H54 (cell line): ENCODE measurements at places on chromosomes 7 and 10.
A peak's percentile ranks its signal among the peaks of the same experiment; 100 is the strongest.

GRCh38 chr10:109953766-109954165 lies 30.5 kb upstream of the XPNPEP1 start:
- no peak for DNase-seq

GRCh38 chr7:113026941-113027340 lies 59.7 kb downstream of the GPR85 start:
- no peak for DNase-seq

DNA sequence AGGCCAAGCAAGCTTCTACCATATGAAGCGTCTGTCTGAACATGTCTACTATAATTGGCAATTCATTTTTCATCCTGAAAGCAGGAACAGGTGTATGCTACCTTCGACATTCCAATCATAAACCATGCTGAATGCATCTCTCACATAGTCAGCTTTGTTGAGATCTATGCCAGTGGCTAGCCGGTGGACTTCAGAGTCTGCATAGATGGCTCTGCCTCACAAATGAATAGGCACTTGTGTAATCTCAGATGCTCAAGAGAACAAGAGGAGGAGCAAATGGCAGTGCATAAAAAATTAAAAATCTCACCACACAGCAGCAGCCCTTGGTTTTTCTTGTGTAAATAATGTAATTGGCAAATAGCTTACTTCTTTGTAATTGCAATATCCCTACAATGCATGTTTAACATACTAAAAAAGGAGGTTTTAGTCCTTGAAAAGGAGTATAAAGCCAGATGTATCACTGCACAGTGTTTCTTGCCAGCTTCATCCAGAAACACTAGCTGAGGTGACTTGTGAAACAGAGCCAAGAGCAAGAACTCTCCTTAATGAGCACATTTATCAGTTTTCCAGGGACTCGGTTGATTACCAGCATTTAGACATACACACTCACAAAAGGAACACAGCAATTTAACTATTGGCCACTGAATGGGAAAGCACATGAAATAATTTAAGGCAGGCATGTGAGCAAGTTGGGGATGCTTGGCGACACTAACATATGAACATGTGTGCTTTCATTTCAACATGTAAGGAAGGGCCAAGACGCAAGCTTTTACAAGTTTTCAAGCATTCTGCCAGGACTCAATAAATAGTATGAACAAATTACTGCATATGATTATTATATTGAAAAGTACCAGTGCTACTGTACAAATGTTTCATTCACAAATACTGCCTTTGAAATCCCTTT lies 249.9 kb upstream of the PLXNA4 start:
- no peak for DNase-seq

- DNase-seq, result no peak
These were observed 229.2 kb downstream of the RPS24 start for GRCh38 chr10:78262860-78263259.

- DNase-seq, result no peak
These were observed 7.6 kb upstream of the HOXA13 start for GRCh38 chr7:27207348-27207985.

- no peak for DNase-seq
These were observed 162.0 kb upstream of the TMEM72 start for GRCh38 chr10:44749151-44749550.

DNA sequence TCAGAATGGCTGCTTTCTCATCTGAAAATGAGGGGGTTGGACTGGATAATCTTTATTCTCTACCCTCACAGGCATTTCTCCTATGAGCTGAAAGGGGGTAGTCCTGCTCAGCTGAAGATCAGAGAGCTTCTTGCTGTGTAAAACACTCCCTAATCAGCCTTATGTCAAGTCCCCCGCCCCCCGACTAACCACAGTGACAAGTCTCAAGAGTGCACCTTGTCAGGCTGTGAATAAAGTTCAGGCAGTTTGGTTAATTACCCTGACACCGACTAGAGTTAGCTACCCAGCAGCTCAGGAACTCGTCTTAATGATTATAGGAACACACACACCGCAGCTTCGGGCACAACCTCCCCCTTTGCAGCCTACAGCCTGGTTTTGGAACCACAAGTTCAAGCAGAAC lies 513.7 kb downstream of the RPS24 start:
- no peak for DNase-seq

- DNase-seq, result no peak
These were observed 21.2 kb upstream of the UCN3 start for GRCh38 chr10:5343561-5343960.

DNA sequence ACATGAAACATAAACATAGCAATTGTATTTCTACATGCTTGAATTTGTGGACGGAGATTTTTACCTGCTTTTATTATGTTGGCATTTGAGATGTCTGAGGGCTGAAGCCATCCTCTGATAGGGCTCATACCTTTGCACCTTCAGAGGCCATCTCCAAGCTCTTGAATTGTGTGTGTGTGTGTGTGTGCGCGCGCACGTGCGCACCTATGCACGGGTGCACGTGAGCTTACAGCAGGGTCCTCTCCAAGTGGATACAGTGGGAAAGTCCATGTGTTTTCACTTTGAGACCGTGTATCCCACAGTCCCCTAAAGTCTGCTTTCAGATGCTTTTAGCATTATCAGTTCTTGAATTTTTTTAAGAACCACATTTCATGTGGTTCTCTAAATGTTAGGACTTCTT lies 178.6 kb downstream of the RAB11FIP2 start:
- DNase-seq, result no peak

- no peak for DNase-seq
These were observed 3.8 kb downstream of the PTER start for GRCh38 chr10:16440396-16441133.

DNA sequence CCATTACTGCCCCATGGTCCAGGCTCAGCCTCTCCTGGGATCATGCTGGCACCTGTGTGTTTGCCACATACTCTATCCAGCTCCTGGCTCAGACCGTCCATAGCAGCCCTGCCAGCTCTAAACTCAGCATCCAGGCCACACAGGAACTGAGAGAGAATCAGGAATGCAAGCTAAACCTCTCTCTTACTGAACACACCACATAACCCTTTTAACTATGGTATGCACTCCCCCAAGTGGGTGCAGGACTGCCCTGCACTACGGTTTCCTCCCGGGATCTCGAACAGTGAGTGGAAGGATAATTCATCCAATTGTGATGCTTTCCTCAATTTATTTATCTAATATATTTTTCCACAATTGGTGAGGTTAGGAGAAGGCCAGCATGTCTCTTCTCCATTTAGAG lies 17.1 kb upstream of the ZNF800 start:
- no peak for DNase-seq

GRCh38 chr10:75648351-75648750 lies 216.9 kb downstream of the LRMDA start:
- DNase-seq, result no peak

GRCh38 chr10:92517034-92517655 lies 56.7 kb downstream of the IDE start:
- peak; percentile 36 for DNase-seq

DNA sequence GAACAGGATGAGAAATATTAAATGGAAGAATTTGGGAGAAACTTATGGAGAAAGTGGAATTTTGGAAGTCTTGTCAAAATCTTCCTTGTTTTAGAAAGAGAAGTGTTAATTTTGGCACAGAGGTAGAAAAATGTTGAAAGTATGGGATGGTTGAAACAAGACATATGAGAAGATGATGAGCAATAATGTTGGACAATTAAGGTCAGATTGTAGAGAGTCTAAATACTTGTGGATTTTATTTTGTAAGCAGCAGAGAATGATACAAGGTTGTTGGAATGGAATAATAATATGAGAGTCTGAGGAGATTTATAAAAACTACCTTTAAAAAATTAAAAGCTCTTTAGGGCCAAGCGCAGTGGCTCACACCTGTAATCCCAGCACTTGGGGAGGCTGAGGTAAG lies 34.6 kb downstream of the PHTF2 start:
- DNase-seq, result no peak

GRCh38 chr10:11804336-11804735 lies 18.8 kb upstream of the PROSER2 start:
- DNase-seq, result no peak

GRCh38 chr7:155733582-155734444 lies 78.5 kb downstream of the SHH start:
- no peak for DNase-seq

- DNase-seq, result no peak
These were observed 25.0 kb upstream of the TAX1BP1 start for GRCh38 chr7:27714831-27715444.

GRCh38 chr10:94239696-94240095 lies 123.0 kb downstream of the NOC3L start:
- DNase-seq, result no peak

DNA sequence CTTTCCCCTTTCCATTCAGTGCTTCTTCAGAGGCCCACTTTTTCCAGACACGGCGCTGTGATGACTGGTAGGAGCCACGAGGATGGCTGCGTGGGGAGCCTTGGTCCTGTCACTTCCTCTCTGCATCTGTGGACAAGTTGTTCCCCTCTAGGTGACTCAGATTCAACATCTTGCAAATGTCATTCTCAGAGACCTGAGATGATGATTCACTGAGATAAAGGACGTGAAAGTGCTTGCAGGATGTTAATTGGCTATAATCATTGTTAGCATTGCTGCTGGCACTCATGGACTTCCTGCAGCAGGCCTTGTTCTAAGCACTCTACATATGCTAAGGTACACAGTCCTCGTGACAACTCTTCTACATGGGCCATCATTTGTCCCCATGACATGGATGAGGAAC lies 489.8 kb upstream of the ZMIZ1 start:
- no peak for DNase-seq

DNA sequence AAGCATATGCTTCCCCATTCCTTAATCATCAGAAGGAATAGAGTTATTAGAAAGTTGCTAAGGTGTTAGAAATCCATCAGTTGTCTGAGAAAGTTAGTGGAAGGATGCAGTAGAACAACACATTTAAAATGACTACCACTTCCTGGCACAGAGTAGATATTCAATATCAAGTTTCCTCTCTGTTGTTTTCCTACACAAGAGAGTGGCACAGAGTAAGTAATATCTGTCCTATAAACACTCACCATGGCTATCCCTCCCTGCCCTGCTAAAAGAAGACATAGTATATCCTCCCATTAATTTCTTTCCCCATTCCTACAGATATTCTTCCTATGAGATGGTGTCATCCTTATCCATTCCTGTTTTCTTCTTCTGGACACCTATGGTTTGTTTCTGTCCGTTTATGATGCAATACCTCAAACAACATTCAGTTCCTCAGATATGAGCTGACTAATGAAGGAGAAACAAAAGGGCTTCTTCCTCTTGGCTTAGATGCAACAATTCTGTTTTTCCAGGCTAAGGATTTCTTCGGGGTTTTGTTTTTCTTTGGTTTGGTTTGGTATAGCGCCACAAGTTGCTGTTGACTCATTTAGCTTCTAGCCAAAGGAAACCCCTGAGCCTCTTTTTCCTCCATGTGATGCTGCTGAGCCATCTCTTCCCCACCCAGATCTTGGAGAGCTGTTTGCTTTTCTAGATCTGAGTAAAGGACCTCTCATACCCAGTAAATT lies 32.9 kb upstream of the BPGM start:
- DNase-seq, result peak; percentile 18

DNA sequence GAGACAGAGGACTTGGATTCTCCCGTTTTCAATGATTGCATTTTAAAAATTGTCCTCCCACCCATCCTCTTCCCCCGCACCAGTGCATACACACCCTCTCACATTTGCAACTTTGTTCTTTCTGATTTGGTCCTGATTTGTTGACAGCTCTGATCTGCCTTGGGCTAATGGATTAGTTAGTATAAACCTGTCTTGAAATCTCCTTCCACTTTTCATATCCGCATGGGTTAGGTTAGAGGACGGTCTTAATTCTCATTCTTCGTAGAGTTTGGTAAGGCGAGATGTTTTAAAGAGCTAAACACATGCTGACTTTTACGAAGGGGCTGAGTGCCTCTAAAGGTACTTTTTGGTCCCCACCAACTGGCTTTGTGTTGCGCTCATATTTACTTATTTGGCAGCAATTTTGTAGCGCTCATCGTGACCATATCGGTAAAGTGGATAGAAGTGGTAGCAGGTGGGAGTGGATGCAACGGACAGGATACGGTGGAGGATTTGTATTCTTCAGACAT lies 1.1 kb downstream of the AHR start:
- no peak for DNase-seq

DNA sequence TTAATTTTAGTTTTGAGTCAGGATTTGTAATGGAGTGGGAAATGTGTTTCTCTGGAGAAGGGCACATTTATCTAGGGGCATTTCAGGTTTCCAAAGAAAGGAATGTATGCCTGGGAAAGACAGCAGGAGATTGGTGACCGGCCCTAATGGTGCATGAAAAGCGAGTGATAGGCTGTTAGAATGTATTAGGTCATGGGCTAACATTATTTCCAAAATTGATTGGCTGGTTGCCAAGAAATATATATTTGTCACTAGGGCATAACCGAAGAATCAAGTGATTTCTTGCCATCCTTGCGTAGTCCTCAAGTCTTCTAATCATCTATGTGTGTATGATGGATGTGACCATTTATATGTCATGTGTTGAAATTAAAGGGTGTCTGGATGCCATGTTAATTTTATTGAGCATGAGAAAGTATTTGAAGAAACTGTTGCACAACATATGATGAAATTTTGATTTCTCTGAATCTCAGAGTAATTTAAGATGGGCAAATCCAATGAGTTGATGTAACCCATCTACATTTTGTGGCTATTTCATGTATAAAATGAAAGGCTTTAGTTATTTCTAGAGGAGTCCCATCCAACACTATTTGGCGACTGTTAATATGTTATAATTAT lies 248.4 kb downstream of the BMPER start:
- no peak for DNase-seq

DNA sequence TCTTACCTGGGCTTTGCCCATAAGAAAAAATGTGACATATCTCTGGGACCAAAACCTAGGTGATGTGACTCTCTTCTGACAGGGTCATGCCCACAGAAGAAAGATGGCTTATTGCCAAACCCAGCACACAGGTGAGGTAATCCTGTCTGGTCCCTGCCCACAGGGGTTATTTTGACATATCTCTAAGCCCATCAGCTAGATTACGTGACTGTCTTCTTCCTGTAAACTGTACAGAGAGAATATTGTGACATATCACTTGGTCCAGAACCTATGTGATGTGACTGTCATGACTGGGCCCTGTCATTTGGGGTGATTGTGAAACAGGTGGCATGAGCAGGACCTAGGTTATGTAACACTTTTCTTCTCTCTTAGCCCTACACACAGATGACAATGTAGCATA lies 48.8 kb upstream of the ZNF680 start:
- no peak for DNase-seq

- DNase-seq, result no peak
These were observed 32.7 kb downstream of the R3HCC1L start for GRCh38 chr10:98167191-98167590.

DNA sequence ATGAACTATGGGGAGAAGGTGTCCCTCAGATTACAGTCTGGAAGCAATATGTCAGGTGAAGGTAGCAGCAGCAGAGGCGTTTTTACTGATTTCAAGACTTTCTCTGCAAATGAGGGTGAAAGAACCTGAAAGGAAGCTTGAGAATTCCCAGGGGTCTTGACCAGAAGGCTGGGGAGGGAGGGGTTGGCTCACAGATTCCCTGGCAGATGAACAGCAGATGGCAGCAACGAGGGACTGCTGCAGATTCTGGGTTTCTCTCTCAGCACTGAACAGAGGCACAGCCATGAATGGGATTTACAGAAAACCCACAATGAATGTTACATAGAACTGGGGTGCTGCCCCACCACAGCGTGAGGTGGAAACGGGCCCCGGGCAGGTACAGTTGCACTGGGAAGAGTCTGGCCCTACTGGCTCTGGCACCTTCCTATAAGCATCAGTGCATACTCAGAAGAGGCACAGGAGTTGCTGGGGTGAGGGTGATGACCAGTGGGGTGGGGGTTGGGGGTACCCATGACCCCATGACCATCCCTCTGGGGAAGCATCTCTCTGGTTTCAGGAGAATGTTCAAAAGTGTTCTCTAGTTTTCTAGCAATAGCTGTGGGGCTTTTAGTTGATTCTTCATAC lies 317.8 kb downstream of the SH2D4B start:
- no peak for DNase-seq
